ENCODE measurements at places on chromosomes 13 and 19. TPM values are rescaled to one million over a fixed set of nuclear protein-coding genes. Genes with fewer than 3 reads are reported as not detected.
A peak's percentile ranks its signal among the peaks of the same experiment; 100 is the strongest.

ZNF260 gene
- polyA plus RNA-seq, result 26.8 TPM

DNA sequence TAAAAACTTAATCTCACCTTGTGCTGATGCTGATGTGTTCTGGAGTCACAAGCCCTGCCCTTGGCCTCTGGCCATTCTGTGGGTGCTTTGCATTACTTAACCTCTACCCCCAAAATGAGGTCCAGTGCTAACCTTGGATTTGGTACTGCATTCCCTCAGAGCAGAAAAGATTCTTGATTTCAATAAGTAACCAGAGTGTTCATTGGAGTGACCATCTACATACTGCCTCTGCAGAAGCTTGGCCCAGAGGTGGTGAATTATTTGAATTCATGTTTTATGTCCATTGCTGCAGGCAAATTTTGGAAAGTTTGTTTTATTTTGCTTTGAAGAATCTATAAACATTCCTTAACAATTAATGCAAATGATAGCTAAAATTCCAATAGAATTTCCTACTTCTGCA lies 7.6 kb upstream of the ENOX1 start:
- no peak for DNase-seq

GRCh38 chr19:23415561-23416191 lies 20.4 kb upstream of the ZNF91 start:
- peak; percentile 97 for DNase-seq

DNA sequence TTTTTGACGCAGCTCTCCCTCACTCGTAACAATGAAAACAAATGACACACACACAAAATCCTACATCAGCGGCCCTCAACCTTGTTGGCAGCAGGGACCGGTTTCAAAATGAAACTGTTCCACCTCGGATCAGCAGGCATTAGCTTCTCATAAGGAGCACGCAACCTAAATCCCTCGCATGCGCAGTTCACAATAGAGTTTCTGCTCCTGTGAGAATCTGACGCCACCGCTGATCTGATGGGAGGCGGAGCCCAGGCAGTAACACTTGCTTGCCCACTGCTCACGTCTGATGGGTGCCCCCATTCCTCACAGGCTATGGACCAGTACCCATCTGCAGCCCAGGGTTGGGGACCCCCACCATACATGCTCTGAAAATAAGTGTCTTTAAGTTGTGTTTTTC lies 43.4 kb downstream of the DHRS12 start:
- no peak for DNase-seq

- DNase-seq, result peak; percentile 47
Observed at GRCh38 chr19:15181394-15181793, 19.4 kb downstream of the NOTCH3 start.

MYBPC2 gene
- polyA plus RNA-seq, result 6.1 TPM

DNA sequence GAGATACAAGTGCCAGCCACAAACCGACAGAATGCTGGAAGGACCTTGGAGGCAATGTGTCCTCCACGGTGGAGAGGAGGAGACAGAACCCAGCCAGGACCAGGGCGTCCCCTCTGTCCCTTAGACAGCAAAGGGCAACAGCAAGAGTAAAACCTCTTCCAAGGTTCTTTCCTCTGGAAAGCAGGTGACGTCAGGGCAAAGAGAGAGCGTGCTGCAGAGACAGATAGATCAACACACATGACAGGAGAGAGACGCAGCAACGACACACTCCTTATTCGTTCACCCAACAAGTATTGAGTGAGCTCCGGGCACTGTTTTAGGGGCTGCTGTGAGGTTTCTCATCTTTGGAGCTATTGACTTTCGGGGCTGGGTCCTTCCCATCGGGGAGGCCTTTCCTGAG lies 1.3 kb upstream of the GALP start:
- DNase-seq, result no peak

MYH14 gene
- polyA plus RNA-seq, result 29.1 TPM

- DNase-seq, result no peak
Observed at GRCh38 chr13:30848332-30849027, 57.6 kb upstream of the MEDAG start.

DNA sequence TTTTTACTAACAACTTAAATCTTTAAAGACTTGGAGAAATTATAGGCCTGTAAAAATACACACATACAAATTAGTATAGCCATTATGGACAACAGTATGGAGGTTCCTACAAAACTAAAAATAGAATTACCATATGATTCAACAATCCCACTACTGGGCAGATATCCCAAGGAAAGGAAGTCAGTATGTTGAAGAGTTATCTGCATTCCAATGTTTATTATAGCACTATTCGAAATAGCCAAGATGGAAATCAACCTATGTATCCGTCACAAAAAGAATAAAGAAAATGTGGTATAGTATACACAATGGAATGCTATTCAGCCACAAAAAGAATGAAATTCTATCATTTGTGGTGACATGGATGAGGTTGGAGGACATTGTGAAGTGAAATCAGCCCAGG lies 37.2 kb downstream of the SLITRK1 start:
- no peak for DNase-seq

ITGBL1 gene
- 0.29 TPM for polyA plus RNA-seq

GRCh38 chr13:63327584-63327983 lies 1911.9 kb upstream of the PCDH20 start:
- DNase-seq, result no peak

ZNF146 gene
- 143 TPM for polyA plus RNA-seq

DNA sequence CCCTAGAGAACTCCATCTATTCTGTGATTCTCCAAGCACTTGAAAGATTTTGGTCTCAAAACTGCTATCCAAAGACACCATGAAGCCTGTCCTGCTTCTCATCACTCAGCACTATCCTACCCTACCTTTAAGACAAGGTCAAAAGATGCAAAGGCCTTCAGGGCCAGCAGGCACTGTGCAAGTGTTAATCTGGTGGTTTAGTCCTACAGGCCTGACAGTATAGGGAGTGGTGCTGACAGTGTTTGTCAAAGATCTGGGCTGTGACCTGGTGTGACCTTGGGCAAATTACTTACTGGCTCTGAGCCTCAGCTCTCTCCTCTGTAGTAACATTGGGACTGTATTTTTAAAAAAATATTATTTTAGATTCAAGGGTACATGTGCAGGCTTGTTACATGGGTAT lies 28.0 kb downstream of the SIAH3 start:
- no peak for DNase-seq

GRCh38 chr13:107734891-107735625 lies 480.3 kb downstream of the LIG4 start:
- DNase-seq, result no peak

SUPT5H gene
- polyA plus RNA-seq, result 150 TPM

GRCh38 chr13:60571571-60571970 lies 174.6 kb downstream of the TDRD3 start:
- no peak for DNase-seq

IRS2 gene
- 3.6 TPM for polyA plus RNA-seq

Measured in GM23338 (cell line).